ENCODE measurements at places on chromosomes 4 and X.
A peak's percentile ranks its signal among the peaks of the same experiment; 100 is the strongest.

DNA sequence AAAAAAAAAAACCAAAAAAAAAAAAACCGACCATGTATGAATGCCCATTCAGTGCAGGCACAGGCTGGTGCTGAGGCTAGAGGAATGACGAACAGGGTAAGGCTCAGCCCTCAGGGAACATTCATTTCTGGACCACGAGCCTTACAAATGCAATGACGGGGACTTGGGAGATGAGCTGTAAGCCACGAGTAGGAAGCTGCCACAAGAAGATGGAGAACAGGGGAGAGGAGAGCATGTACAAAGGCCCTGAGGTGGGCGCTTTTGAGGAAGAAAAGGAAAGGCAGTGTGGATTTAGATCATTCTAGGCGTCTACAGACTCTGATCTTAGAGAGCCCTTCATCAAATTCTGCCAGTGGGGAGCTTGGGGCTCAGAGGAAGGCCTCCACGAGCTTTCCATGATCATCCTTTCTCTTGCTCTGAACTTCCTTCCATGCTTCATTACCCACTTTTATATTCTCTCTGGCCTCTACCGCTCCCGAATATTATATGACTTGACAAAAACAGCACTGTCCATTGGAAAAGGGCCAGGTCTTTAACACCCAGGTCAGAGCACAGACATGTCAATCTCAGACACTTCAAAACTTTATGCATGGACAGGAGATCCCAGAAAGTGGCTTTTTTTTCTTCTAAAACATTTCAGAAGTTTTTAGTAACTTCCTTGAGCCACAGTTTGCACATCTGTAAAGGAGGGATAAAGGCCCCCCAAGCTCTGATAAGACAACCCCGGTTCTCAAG lies 3.3 kb upstream of the ZNF518B start:
- no peak for DNase-seq

DNA sequence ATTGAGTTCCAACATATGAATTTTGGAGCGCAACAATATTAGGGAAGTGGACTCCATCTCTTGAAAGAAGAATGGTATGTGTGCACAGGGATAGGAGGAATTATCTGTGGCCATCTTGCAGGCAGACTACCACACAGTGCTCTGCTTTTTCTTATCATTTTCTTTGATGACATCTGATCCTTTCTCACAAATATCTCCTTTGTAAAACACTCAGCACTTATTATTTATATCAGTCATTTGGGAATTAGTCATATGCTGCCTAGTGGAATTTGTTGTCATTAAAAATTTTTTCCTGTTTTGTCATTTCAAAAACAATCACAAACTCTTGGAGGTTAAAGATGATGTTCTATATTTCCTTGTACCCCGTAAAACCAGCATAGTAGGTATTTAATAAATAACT lies 444.3 kb upstream of the ATOH1 start:
- DNase-seq: no peak

GRCh38 chr4:101299899-101300540 lies 47.3 kb downstream of the PPP3CA start:
- DNase-seq: no peak

DNA sequence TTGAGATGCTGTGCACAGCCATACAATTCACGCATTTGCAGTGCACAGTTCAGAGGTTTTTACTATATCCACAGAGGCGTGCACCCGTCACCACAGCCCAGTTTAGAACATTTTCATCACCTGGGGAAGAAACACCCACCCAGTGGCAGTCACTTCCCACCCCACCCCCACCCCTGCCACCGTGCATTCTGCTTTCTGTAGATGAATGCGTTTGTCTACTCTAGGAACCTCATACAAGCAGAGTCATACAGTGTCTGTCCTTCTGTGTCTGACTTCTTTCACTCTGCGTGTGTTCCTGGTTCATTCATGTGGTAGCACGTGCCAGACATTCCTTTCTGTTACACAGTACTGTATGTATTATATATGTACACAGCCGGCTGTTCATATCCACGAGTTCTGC lies 122.8 kb downstream of the TBL1X start:
- peak; percentile 24 for DNase-seq

GRCh38 chr4:7232061-7232650 lies 39.8 kb downstream of the SORCS2 start:
- DNase-seq: no peak

DNA sequence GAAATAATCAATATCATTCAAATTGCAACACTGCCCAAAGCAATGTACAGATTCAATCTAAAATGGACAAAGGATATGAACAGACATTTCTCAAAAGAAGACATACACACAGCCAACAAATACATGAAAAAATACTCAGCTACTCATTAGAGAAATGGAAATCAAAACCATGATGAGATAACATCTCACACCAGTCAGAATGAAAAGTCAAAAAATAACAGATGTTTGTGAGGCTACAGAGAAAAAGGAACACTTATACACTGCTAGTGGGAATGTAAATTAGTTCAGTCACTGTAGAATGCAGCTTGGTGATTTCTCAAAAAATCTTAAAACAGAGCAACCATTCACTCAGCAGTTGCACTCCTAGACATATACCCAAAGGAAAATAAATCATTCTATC lies 205.2 kb downstream of the DKK2 start:
- DNase-seq: no peak

DNA sequence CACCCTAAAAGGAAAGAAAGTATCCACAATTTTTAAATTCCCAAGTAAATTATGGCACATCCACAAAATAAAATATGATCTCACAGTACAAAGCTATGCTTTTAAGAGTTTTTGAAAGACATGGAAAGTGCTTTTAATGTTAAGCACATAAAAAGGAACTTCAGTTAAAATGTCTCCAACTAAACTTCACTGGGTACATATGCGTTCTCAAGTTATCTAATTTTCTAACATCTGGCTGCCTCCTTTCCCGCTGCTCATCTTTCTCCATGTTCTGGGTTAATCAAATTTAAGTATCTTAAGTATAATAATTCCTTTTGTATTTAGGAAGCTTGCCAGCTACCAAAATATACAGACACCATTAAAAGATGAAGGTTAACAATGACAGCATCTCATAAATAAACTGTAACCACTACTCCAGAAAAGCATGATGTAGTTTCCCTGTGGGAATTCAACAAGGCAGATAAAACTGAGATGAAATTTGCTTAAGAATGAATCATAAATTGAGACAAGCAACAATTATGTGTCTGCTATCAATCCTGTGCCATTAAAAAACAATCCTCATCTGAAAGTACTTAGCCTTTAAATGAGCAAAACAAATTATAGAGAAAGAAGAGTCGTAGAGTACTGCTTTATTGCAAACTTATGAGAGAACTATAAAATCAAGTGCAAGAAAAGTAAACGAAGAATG lies 25.1 kb downstream of the PRSS12 start:
- DNase-seq: peak; percentile 38
